ENCODE measurements at places on chromosomes 6 and 20. TPM values are rescaled to one million over a fixed set of nuclear protein-coding genes. Genes with fewer than 3 reads are reported as not detected.

DNA sequence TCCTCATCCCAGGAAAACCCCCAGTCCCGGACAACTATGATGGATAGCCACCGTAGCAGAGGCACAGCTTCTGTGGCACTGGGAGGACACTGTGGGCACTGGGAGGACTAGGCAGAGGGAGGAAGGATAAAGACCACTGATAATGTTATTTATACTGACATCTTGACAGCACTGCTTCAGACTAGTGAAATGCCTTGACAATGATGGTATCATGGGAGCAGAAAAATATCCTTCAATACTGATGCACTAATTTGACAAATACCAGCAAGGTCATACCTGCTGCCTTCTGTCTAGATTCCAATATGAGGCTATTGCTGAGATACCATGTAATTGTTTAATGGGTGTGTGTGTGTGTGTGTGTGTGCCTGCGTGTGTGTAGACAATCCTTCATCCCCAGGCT is 148.6 kb downstream of the PHACTR1 start:
- DNase-seq: no peak

DNA sequence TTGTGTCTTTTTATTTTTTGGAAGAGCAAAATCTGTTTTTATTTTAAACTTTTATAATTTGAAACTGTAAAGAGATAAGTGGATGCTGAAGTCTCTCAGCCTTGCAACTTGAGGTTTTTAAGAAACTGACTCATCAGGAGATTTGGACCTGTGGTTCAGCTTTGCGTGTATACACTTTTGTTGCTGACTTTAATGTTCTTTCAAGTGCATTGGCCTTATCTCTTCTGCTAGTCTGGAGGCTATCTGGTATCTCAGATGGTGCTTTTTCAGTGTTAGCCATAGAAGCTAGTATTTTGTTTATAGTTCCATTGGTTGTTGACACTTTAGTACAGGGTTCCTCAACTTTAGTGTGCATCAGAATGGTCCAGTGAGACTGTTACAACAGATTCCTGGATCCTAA is 504.0 kb upstream of the SPTLC3 start:
- no peak for DNase-seq

GRCh38 chr6:137690721-137691120 is 176.3 kb upstream of the TNFAIP3 start:
- DNase-seq: no peak

Gene PARD6B
- 7.1 TPM for total RNA-seq

Gene BPI
- not detected for total RNA-seq

Gene MUCL3
- not detected for total RNA-seq

Gene DYNLT2
- total RNA-seq: 0.62 TPM
